NCI-H1417 (cell line): ENCODE measurements at places on chromosomes 7 and 10.

GRCh38 chr10:73117976-73118743 is 7.9 kb downstream of the NUDT13 start:
- no peak for DNase-seq

GRCh38 chr7:30451539-30452279 is 26.9 kb downstream of the NOD1 start:
- no peak for DNase-seq

GRCh38 chr10:119120413-119120867 is 16.5 kb downstream of the DENND10 start:
- DNase-seq: no peak

GRCh38 chr10:29618341-29619171 is 16.2 kb downstream of the SVIL start:
- peak; percentile 64 for DNase-seq

GRCh38 chr7:149624006-149624405 is 126.4 kb upstream of the ZNF746 start:
- DNase-seq: peak; percentile 12

DNA sequence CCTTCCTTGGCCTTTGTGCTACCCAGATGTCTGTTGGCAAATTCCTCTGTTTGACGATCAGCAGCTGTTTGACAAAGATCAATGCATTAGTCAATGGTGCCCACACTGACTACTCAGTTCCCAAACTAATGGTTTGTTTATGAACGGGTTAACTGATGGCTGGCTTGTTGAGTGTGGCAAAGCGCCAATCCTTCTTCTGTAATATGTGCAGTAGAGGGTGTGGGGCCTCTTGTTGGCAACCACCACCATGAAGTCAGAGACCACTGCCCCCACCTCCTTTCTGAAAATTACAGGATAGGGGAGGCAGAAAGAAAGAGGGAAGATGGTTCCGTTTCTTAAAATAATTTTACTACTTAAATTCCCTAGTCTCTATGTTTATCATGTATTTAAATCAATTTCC is 2.6 kb upstream of the PLCE1 start:
- no peak for DNase-seq

GRCh38 chr7:158705234-158705850 is 738 bp upstream of the NCAPG2 start:
- peak; percentile 60 for DNase-seq

GRCh38 chr10:29702273-29703164 is 67.7 kb upstream of the SVIL start:
- DNase-seq: no peak

GRCh38 chr7:45230083-45230482 is 72.5 kb downstream of the RAMP3 start:
- no peak for DNase-seq

DNA sequence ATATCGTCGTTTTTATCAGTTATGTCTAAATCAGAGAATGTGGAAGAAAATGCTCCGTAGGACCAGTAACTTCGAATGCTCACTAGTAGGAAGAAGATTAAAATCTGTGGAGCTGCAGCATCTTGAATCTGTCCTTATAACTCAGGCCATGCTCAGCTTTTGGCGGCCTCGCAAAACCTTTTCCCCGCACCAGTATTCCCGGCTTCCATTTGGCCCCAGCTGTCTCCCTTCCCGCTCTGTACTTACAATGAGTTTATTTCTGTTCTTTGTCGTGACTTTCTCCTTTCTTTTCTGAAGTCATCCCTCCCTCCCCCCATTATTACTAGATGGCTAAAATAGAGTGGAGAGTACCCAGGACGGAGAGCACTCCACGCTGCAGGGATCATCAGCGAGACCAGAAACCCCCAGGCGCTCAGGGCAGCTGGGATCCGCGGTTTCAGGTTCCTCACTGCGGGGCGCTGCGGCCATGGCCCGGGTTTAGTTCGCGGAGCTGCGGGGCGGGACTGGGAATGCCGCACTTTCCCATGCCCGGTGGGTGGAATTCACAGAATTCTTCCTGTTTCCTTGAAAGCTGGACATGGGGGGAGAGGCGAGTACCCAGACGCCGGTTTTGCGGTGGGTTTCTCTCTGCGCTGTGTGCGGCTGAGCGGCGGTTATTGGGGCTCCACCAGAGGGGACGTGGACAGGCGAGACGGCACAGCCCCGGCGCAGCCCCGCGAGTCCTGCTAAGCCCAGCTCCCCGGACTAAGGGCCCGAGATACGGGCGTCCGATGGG is 183.5 kb downstream of the POM121L12 start:
- no peak for DNase-seq

DNA sequence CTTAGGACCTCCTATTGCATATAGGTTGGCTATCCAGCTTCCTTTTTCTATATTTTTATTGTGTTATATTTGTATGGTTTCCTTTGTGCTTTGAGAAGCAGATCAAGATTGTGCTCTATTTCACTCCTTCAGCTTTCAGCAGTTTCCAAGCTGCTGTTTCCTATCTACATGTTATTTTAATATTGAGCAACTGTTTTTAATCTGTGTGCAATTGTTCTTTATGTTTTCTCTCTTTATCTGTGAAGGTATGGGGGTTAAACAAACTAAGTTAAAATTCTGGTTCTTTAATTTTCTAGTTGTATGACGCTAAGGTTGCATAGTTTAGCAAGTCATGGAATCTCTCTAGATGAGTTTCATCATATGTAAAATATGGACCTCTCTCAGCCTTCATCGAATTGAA is 251.0 kb downstream of the GPR158 start:
- DNase-seq: no peak

- no peak for DNase-seq
Measured at GRCh38 chr7:132152131-132152889, 424.0 kb downstream of the PLXNA4 start.
